ENCODE measurements at places on chromosomes 4 and X.
A peak's percentile ranks its signal among the peaks of the same experiment; 100 is the strongest.

GRCh38 chr4:37241647-37242046 lies 2.9 kb upstream of the NWD2 start:
- no peak for DNase-seq

GRCh38 chr4:3866813-3867129 lies 100.6 kb downstream of the ADRA2C start:
- no peak for DNase-seq

GRCh38 chrX:130874751-130875150 lies 28.3 kb downstream of the ENOX2 start:
- no peak for DNase-seq

GRCh38 chr4:41215969-41216293 lies 1.6 kb upstream of the APBB2 start:
- DNase-seq, result no peak

GRCh38 chrX:94662689-94663088 lies 988.7 kb downstream of the FAM133A start:
- DNase-seq, result peak; percentile 7

DNA sequence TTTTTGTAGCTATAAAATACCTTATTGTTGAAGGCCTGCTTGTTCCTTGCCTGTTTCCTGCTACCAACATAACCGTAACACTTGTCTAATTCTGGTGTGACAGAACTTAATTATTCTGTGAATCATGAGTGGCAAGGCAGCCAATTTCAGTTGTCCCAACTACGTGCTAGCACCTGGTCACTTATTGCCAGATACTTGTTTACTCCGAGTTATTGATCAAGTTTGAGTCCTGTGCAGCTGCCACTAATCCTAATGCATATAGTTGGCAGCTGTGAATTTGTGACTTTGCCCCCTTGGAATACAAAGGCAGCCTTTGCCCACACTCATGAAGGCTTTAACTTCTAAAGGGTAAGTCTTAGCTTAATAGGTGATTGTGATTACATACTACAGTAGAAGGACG lies 7.8 kb upstream of the RNF128 start:
- no peak for DNase-seq

DNA sequence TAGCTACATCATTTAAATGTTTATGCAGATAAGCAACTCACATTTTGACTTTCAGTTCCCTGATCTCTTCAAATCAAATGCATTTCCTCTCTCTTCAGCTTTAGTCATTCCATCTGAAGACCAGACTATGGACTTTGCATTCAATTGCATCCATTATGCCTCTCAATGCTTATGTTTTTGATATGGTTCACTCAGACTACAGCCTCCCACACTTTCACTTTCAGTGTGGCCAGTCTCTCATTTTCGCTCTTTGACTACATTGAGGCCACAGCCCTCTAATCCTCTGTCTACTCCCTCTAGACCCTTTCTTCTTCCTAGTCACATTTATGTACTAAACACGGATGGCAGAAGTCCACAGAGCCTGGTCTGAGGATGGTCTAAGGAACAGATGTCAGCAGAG lies 24.5 kb upstream of the VEGFC start:
- DNase-seq, result no peak

DNA sequence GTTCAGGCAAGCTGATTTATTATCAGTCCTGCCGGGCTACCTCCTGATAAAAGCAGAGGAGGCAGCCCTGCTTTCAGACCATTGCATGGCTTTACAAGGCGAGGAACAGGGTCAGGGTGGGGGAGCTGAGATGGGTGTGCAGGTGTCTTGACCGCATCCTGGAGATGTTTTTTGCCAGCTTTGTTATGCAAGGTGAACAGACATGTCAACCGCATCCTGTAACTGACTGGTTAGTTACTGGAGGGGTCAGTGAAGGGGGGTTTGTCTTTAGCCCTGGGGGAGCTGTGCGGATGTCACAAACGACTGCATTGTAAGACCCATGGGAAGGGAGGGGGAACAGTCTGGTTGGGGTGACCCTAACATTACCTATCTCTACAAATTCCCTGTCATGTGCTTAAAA lies 10.0 kb downstream of the ADAM29 start:
- DNase-seq, result no peak

DNA sequence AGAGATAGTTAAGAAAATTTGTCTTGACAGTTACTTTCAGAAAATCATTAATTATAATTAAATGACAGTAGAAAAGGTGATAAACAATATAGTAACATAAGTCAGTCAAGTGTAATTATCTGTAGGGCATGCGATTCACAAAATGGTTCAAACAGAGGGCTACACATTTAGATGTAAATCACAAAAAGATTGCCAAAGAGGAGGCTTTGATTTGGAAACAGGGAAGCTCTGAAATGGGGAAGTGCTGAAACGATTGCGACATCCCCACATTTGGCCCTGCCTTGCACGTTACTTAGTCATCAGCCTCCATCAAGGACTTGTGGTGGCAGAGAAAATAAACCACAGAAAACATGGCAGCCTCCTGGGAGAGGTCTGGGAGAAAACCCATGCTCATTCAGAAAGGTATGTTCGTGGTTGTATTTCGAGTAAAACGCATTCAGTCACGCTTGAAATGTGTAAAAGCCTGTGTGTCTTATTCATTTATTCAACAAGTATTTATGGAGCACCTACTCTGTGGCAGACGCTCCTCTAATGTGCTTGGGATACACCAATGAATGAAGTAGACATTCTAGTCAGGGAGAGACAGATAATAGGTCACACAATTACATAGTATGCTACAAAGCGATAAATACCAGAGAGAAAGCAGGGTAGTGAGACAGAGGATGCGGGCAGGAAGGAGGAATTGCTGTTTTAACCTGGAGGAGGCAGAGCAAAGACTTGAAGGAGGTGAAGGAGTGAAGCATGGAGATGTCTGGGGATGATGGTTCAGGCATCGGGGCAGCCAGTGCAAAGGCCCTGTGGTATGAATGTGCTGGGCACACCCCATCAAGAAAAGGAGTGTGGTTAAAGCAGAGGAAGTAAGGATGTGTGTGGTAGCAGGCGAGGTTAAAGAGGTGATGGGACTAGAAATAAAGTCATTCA lies 7.8 kb downstream of the RBM47 start:
- DNase-seq, result peak; percentile 23

- DNase-seq, result no peak
Measured at GRCh38 chrX:113802837-113803236, 781.0 kb upstream of the HTR2C start.

- no peak for DNase-seq
Measured at GRCh38 chr4:121758925-121759568, 5.9 kb downstream of the SMIM43 start.

DNA sequence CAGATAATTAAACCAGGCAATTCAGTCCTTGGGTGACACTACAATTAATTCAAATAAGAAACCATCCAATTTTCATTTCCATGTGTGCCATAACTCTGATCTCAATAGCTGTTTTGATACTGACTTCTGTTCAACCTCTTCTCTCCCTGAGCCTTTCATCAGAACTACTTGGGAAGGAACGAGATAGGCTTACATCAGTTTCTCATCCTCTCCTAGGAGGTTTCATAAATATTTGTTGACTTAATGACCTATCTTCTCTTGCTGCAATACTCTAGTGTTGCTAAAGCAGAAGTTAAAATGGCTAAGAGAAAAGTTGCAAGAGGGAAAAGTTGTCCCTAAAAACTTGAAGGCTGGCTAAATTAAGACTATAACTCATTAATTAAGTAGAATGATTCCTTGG lies 41.8 kb downstream of the PRKG2 start:
- DNase-seq, result no peak

DNA sequence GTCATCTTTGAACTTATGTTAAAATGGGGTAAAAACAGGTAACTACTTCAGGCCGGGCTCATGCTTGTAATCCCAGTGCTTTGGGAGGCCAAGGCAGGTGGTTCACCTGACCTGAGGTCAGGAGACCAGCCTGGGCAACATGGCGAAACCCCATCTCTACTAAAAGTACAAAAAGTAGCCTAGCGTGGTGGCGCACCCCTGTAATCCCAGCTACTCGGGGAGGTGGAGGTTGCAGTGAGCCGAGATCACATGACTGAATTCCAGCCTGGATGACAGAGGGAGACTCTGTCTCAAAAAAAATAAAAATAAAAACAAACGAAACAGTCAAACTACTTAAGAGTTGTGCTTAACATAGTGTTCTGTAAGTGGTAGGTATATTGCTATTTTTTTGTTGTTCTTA lies 2.5 kb downstream of the DDX3X start:
- DNase-seq, result peak; percentile 33

- DNase-seq, result no peak
Measured at GRCh38 chr4:141668200-141668910, 32.0 kb downstream of the IL15 start.

GRCh38 chrX:117636826-117637225 lies 479.8 kb downstream of the KLHL13 start:
- DNase-seq, result no peak

DNA sequence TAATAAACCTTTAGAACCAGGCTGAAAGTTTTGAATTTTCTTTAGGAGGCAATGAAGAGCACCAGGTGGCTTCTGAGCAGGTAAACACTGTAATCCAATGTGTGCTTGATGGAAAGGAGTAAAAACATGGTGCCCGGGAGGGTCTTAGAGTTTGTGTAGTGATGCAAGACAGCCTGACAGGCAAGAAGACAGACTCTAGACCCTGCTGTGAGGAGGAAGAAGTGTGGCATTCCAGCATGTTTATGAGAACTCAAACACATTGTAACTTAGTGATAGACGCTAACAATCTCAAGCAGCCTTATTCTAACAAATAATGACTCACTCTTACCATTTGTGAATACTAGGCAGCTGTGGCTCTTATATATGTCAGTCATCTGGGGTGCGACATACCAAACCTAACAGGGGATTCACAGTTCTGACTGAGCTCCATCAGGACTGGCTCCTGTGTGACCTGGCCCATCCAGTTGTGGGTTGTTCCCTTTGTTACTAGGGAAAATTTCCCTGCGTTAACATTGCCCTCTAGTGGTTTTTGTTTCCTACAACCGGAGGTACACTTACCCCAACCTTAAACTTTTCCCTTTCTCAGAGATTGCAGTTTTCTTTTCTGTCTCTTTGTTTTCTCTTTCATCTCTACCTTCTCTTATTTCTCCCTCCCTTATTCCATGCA lies 53.8 kb downstream of the VSIG4 start:
- peak; percentile 58 for DNase-seq

DNA sequence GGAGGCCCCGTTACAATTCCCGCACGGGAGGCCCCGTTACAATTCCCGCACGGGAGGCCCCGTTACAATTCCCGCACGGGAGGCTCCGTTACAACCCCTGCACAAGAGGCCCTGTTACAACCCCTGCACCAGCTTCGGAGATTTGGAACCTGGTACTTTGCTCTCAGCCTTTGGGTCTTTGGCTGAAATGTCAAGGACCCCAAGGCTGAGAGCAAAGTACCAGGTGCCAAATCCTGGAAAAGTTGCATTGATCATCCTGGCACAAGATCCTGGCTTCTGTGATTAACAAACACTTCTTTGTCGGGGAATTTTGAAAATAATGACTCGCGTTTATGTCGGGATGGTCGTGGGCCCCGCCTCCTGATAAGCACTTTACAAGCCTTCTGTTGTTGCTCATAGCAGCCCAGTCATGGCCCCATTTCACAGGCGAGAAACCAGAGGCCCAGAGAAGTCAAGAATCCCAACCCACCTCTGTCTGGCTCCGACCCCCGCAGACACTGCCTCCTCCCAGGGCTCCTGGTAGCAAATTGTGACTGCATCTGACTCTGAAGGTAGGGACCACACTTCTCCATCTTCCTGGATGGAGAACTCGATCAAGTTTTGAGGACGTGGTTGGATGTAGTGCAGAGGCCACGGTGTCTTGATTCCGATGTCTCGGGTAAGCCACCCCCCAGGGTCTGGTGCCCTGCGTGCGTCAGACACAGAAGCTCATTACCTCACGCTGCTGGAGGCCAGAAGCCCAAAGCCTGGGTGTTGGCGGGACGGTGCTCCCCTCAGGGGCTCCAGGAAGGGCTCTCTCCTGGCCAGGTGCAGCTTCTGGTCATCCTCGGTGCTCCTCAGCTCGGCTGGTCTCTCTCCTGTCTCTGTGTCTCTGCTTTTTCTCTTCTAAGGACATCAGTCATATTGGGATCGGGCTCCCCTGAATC lies 60.3 kb downstream of the ADRA2C start:
- no peak for DNase-seq

GRCh38 chr4:116215622-116216021 lies 869.8 kb downstream of the TRAM1L1 start:
- no peak for DNase-seq

- DNase-seq, result no peak
Measured at GRCh38 chr4:182448281-182449151, 205.3 kb downstream of the TENM3 start.

- DNase-seq, result peak; percentile 48
Measured at GRCh38 chr4:96352051-96352517, 512.2 kb downstream of the PDHA2 start.

DNA sequence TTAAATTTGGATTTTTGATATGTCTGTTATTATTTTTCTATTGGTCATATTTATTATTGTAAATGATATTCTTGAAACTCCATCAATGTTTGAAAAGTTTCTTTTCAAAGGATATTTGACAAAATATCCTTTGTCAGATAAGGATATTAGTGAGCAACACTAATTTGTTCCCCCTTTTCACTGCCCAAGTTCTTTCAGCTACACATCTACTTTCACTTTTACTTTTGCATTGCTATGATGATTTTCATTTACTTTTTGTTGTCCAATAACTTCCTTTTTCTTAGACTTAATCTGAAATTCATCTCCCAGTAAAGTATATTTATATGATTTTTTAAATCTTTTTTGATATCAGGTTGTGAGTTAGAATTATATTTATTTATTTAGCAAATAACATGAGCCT lies 542.3 kb upstream of the ADGRL3 start:
- DNase-seq, result no peak

- DNase-seq, result no peak
Measured at GRCh38 chr4:15811703-15812337, 33.7 kb downstream of the CD38 start.

DNA sequence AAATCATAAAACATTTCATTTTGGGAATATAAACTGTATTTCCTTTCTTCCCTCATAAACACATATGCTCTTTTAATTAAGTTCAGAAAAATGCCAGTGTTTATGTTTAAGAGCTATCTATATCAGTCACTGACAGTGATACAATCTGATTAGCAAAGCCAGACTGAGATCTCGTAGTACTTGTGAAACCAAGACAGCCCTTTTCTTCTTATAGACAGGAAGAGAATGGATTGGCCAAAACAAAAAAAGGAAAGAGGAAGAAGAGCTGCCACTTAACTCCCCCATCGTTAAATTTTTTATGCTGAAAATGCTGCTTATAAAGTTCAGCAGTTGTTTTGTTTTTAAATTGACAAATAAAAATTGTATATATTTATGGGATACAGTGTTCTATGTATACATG lies 87.4 kb downstream of the PLAC1 start:
- DNase-seq, result no peak

Data from RKO (cell line).